Stimulated activated CD4-positive, alpha-beta T cell treated with anti-CD3 and anti-CD28 coated beads, Interleukin-15, amount 100 ng/mL, for 1 hour (primary cell): ENCODE measurements at places on chromosomes 11 and 22.

DNA sequence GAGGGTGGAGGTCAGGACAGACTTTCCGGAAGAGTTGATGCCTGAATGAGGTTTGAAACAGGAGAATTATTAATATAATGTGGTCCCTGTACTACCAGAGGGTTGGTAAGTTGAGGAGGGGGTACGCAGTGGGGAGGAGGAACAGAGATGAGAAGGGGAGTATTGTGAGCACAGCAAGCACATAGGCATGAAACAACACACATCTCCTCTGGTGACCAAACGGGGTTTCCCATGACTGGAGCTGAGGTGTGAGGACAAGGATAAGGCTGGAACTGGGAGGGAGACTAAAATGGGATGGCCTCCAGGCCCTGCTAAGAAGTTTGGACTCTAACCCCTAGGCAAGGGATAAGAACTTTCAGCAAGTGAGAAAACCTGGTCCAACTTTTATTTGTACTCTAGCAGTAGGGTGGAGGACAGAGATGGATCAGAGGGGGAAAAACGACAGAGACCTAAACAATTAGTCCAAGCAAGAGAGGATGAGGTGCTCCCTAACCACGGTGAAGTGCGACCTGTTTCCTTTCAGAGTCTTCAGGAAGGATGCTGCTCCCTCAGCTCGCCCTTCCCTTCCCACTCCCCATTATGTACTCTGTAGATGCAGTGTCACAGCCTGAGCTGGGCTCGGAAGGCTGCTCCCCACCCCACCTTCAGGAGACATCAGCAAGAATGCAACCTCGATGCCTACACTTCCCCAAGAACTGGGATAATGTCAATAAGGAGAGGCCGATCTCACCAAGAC lies 59.2 kb downstream of the BTG4 start:
- DNase-seq = no peak

DNA sequence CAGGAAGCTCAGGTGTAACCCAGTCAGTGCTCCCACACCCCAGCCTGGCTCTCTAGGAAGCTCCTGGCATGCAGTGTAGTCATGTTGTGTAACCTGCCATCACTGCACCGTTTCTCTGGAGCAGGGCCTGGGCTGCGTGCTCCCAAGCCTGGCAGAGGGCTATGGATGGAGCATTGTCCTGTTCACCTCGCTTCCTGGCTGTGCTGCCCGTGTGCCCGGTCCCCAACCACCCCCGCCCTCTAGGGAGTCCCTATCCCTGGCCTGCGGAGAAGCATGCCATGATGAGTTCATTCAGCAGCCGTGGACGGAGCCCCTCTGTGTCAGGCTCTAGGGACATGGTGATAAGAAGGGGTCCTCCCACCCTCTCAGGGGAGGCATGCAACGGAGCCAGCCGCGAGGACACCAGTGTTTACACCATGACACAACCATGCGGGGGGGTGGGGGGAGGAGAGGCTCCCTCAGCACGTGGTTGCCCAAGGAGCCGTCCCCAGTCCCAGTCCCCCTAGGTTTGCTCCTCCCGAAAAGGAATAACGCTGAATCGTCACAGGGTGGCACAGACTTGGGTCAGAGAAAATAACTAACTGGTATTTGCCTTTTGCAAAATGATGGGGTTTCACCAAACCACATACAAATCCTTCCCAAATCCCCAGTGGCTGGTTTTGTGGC lies 73.1 kb downstream of the FBLN1 start:
- DNase-seq = no peak

GRCh38 chr11:117874253-117874909 lies 2.1 kb downstream of the FXYD6 start:
- no peak for DNase-seq

DNA sequence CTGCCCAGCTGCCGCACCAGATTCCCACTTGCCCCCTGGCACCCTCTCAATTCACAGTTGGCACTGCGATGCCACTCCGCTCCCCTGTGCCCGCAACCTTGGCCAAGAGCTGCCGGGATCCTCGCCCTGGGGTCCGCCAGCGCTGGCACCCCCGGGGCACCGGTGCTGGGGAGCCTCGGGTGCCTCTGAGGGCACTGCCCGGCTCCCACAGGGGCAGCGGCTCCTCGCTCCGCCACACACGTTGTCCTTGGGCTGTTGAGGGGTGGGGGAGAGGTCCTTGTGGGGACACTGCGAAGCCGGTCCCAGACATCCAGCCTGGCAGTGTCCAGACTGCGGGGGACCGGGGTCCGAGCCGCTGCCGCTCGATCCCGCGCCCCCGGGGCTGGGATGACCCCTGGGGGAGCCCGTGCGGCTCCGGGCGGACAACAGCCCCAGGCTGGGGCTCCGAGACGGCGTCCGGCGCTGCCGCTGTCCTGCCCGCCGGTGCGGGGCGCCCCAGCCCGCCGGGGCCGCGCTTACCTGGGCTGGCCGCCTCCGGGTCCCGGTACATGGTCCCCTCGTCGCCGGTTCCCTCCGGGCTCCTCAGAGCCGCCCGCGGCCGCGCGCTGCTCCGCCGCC lies 496 bp downstream of the SYT7 start:
- no peak for DNase-seq

- DNase-seq = no peak
Observed at GRCh38 chr11:73114110-73114834, 27.8 kb downstream of the FCHSD2 start.

DNA sequence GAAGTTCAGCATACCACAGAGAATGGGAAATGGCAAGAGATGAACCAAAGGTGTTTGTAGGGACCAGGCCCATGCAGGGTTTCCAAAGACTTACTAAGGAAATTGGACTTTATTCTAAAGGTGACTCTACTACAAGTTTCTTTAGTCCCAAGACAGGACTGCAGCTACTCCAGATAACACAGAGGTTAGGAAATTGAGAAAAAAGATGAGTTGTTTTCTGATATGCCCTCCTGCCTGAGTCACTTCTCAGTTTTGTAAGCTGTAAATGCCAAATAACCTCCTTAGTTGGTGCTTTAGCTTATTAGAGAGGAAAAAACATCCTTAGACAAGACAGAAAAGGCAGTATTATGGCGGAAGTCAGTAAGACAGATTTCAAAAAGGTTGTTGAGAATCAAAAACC lies 95.9 kb downstream of the C11orf58 start:
- DNase-seq = no peak

- DNase-seq = no peak
Observed at GRCh38 chr22:17922925-17923903, 101.1 kb downstream of the MICAL3 start.

- DNase-seq = no peak
Observed at GRCh38 chr11:120063686-120064340, 74.1 kb downstream of the TRIM29 start.

- DNase-seq = no peak
Observed at GRCh38 chr11:73463359-73463758, 87.2 kb downstream of the RELT start.

GRCh38 chr22:37167176-37167980 lies 17.7 kb upstream of the IL2RB start:
- DNase-seq = no peak

- no peak for DNase-seq
Observed at GRCh38 chr22:48223488-48224190, 1461.2 kb downstream of the TBC1D22A start.

GRCh38 chr22:49586873-49587272 lies 240.8 kb downstream of the BRD1 start:
- no peak for DNase-seq

- no peak for DNase-seq
Observed at GRCh38 chr11:15758857-15759465, 597.4 kb downstream of the SOX6 start.

GRCh38 chr11:67240576-67241389 lies 25.5 kb upstream of the GRK2 start:
- DNase-seq = peak; percentile 56

DNA sequence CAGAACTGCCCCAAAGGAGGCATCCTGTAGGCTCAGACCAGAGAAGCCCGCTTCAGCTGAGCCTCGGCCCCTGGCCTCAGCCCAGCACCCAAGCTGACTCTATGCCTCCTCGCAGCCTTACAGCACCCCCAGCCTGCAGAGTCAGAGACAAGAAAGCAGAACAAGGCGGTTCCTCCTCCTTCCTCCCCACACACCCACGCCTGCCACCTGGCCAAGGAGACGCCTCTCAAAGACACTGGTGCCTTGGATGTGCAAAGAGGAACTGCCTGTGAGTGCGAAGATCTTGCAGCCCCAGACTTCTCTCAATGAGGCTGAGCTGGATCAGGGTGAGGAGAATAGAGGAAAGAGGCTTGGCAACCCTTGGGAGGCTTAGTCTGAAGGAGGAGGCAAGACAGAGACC lies 60.2 kb downstream of the PDE2A start:
- no peak for DNase-seq
